NCI-H345 (cell line): ENCODE measurements at places on chromosomes 1 and 21.

- no peak for DNase-seq
Measured at GRCh38 chr1:206435445-206435844, 34.8 kb upstream of the IKBKE start.

- no peak for DNase-seq
Measured at GRCh38 chr21:14547834-14548513, 1.9 kb upstream of the SAMSN1 start.

- DNase-seq: no peak
Measured at GRCh38 chr1:248822148-248823032, 3.3 kb downstream of the SH3BP5L start.

- DNase-seq: peak; percentile 45
Measured at GRCh38 chr1:234755449-234755863, 145.5 kb upstream of the IRF2BP2 start.

GRCh38 chr1:2347409-2347785 lies 44.0 kb downstream of the MORN1 start:
- no peak for DNase-seq

GRCh38 chr1:66679140-66679539 lies 73.1 kb upstream of the DYNLT5 start:
- DNase-seq: no peak

- DNase-seq: no peak
Measured at GRCh38 chr1:44047131-44047530, 15.9 kb upstream of the SLC6A9 start.

DNA sequence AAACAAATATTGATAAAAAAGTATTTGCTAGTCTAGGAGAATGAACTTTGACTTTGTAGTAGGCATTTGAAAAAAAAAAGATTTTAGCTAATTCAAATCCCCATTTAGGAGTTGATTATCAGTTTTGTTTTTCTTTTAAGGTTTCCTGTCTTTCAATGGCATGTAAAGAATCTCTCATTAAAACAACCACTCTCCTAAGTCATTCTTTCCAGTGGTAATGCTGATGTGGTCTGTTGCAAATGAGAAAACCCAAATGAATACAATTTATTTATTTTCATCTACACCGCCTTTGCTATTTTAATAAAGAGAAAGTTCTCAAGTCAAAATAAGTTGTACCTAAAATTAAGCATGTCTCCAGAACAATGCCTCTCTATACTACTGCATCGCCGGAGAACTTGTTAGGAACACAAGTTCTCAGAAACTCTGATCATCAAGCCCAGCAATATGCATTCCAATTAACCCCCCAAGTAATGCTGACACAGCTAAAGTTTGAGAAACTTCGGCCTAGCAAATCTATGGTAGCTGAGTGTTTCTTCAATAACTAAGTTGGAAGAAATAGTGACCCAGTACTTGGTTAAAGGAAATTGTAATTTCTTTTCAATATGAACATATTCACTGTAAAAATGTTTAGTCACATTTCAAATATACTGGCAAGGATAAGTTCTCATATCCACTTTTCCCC lies 255.1 kb downstream of the PTPRC start:
- DNase-seq: no peak

GRCh38 chr1:4312024-4312423 lies 342.4 kb upstream of the AJAP1 start:
- DNase-seq: no peak

DNA sequence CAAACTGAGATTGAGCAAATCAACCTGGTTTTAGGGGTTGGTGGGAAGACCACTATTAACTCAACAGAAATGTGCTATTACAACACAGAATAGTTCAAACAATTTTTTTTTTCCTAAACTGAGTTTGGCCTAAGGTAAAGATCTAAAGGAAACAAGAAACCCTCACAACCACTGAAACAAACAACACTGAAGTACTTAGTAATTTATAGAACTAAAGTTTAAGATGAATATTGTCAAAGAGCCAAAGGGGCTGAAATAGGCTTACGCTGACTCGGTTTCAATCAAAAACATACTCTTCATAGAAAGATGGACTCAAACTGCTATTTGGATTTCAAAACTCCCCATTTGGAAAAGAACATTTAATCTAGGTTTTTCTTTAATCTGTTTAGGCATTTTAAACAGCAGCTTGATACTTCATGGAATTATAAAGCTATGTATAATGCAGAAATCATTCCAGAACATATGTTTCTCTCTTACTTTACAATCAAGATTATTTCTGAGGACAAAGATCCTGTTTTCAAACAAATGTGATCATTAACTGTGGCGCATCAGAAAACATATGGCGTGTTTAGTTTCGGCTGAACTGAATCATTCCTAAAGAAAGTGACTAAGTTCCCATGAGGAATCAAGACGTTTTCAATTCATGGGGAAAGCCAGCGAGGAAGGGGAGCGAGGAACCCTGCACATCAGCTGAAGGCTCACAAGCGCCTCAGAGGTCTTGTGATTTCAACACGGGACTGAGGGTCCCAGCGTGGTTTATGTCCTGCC lies 62.7 kb downstream of the SYT6 start:
- DNase-seq: no peak

DNA sequence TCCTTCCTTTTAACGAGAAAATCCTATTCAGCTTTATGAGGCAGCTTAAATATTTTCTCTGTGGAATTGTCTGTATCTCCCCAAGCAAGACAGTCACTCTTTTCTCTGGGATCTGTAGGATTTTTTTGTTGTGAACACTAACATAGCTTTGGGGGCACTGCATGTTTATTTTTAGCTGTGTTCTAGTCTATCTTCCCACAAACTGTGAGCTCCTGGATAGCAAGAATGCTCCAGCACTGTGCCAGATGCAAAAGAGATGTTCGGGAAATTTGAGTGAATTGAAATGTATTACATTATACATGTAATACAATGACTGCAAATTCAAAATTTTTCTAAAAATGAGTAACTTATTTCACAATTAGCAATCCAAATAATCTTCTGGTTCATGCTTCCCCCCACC lies 282.2 kb downstream of the PLPP3 start:
- no peak for DNase-seq

DNA sequence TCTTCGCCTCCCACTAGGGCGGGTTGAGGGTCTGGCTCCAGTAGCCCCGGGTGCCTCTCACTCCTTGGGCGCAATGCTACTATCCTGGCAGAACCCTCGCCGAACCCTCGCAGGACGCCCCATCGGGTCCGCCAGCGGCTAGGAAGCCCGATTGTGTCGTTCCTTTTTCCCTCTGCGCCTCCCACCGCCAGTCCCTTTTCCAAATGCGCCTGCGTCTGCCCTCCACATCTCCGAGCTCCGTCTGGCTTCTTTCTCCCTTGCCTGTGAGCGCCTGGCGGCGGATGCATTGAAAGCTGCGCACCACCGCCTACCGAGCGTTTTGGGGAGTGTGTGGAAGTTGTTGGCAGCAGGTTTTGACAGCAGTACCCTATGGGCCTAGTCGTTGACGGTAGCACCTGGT lies 1.0 kb upstream of the DIRAS3 start:
- no peak for DNase-seq

- peak; percentile 51 for DNase-seq
Measured at GRCh38 chr1:240732390-240732789, 120.4 kb upstream of the GREM2 start.

- peak; percentile 73 for DNase-seq
Measured at GRCh38 chr1:228464487-228464983, 22.6 kb upstream of the RNF187 start.

DNA sequence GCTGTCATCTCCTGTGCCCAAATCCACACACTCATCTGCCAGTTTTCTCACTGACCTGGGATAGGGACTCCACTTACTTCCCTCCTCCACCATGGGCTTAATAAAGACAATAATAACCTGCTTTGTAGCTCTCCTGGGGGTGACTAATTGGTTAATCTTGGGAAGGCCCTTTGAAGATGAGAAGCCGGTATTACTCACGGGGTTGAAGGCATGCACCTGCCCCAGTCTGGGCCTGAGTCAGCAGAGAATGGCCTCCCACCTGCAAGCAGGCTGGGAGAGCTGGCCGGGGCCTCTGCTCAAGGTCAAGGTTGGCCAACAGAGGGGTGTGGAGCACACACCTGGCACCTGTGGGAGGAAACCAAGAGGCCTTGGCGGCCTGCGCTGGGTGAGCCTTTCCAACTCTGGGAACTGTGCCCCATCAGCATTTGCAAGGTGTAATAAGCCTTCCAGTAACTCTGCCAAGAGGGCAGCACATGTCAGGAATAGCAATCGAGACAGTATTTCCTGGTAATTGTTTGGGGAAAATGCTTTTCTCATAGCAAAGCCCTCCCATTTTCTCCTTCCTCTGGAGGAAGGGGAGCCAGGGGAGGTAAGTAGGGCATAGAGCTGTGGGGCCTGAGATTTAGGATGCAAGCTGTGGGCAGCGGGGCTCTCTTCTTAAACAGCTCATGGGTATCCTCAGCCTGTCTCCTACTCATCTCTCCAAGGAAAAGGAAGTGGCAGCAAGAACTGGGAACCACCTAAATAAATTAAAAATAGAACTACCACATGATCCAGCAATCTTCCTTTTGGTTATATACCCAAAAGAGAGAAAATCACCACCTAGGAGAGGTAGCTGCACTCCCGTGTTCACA lies 49.0 kb downstream of the TOMM20 start:
- DNase-seq: no peak

DNA sequence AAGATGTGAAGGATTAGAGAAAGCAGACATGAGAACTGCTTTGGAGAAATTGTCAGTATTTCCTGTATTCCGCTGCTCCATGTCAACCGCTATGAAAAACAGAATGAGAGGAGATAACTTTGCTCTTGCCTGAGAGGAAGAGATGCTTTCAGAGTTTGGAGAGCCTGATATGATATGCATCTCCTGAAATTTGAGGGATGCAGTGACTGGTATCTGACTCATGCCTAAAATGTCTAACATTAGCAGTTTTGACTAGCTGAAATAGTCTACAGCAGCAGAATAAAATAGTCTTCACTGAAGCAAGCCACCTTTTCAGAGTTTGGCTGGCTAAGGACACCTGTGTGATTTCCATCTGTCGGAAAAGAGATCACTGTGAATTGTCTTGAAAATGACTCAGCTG lies 165.8 kb upstream of the LRRC7 start:
- DNase-seq: no peak

- no peak for DNase-seq
Measured at GRCh38 chr1:36466370-36467026, 2.3 kb upstream of the MRPS15 start.

GRCh38 chr1:78339490-78339889 lies 151.3 kb upstream of the PTGFR start:
- no peak for DNase-seq

- DNase-seq: no peak
Measured at GRCh38 chr1:93965256-93965655, 56.0 kb upstream of the GCLM start.

DNA sequence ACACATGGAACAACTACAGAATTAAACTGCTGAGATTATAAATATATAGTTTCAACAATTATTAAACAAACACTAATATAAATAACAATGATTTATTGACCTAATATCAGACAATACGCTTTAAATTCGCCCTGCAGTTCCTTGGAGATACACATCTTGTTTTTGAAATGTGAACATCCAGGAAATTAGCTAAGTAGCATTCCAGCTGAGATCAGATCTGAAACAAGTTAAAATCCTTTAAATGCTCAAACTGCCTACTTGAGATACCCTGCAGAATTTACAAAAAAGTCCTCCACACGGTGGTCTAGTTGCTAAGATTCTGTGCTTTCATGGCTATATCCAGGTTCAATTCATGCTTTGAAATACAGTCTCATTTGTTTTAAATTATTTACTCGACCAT lies 101.4 kb upstream of the OLFM3 start:
- DNase-seq: no peak

DNA sequence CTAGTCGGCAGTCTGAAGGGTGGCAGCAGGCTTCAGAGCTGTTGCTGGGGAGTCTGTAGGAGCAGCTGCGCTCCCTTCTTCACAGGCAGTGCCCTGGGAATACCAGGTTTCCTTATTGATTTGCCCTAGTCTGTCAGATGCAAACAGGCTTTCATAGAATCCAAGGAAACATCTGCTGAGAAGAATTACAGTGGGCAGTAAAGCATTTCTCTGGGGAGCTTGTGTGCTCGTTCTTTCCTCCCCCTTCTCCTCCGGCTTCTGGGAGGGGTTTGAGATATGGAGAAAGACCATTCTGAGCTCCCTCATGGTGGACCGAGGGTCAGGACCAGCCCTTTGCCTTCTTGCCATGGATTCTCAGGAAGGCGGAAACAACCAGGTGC lies 25.4 kb upstream of the PARP1 start:
- no peak for DNase-seq

DNA sequence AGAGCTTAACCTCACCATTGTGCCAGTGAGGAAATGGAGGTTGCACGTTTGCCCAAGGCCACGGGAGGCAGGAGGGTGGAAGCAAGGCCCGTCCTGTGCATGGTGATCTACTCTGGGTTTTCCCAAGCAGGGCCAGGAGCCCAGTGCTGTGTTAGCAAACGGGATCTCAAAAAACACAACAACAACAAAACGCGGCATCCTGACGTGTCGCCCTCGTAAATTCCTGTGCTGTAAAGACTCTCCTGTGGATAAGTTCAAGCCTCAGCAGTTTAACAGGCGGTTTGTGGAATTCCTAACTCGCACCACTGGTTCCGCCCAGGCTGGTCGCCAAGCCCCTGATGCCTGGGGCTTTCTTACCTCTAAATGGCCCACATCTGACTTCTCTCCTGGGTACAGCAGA lies 39.1 kb downstream of the TFF3 start:
- DNase-seq: no peak

- no peak for DNase-seq
Measured at GRCh38 chr21:36791695-36792470, 93.0 kb downstream of the SIM2 start.

GRCh38 chr1:185468626-185469025 lies 151.6 kb upstream of the IVNS1ABP start:
- no peak for DNase-seq

DNA sequence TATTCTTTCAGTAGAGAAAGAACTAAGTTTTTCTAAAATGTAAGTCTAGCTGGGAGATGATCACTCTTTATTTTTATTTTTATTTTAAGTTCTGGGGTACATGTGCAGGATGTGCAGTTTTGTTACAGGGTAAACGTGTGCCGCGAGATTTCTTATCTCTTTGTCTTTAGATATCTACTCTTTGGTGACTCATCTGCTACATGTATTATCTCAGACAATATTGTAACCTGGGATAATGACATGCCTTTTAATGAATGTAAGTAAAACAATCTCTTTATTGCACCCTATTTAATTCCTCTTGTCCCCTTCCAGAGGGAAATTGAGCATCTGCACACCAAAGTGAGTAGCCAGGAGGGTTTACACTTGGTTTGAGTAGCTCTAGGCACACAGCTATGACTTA lies 9.4 kb downstream of the CR2 start:
- no peak for DNase-seq

GRCh38 chr1:234519506-234519905 lies 40.5 kb upstream of the TARBP1 start:
- peak; percentile 43 for DNase-seq
